ENCODE measurements at places on chromosomes 12 and 14. TPM values are rescaled to one million over a fixed set of nuclear protein-coding genes. Genes with fewer than 3 reads are reported as not detected.

DNA sequence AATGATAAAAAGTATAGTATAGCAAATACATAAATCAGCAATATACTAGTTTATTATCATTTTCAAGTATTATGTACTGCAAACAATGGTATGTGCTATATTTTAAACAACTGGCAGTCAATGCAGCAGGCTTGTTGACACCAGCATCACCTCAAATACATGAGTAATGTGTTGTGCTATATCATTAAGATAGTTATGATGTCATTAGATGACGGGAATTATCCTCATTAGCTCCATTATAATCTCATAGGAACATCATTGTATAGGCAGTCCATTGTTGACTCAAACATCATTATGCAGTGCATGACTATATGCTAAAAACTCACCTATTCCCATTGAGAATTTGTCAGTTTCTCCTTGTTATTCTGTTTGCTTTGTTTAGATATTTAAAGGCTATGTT is 85.4 kb downstream of the PRKD1 start:
- no peak for DNase-seq

GRCh38 chr12:90945070-90945649 is 9.8 kb downstream of the CCER1 start:
- no peak for DNase-seq

- DNase-seq: no peak
These were observed 37.0 kb upstream of the MED13L start for GRCh38 chr12:116314477-116314876.

DNA sequence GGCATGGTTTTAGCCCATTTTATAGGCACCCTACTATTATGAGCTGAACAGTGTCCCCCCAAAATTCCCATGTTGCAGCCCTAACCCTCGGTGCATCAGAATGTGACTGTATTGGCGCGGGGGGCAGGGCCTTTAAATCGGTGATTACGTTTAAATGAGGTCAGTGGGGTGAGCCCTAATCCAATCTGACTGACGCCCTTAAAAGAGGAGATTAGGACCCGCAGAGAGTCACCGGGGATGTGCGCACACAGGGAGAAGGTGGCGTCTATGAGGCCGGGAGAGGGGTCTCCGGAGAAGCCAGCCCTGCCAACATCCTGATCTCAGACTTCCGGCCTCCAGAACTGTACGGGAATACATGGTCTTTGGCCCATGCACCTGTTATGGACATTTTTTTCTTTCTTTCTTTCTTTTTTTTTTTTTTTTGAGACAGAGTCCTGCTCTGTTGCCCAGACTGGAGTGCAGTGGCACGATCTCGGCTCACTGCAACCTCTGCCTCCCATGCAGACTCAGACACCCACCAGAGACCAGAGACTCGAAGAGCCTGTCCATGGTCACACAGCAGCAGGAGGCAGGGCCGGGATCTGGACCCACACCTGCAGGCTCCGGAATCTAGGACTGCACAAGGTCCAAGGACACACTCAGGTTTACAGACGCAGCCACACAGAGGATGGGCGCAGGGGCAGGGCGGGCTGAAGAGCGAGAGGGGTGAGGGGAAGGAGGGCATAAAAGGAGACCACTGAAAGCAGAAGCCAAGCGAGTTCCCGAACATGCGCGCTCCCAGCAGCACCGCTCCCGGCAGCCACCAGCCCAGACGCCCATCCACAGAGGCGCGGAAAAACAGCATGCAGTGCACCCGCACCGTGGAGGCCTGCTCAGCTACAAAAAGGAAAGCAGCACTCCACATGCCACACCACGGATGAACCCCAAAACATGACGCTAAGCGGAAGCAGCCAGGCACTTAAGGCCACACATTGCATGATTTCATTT is 19.0 kb downstream of the SCARB1 start:
- DNase-seq: no peak

ATXN2 gene
- 20.0 TPM for total RNA-seq

DNA sequence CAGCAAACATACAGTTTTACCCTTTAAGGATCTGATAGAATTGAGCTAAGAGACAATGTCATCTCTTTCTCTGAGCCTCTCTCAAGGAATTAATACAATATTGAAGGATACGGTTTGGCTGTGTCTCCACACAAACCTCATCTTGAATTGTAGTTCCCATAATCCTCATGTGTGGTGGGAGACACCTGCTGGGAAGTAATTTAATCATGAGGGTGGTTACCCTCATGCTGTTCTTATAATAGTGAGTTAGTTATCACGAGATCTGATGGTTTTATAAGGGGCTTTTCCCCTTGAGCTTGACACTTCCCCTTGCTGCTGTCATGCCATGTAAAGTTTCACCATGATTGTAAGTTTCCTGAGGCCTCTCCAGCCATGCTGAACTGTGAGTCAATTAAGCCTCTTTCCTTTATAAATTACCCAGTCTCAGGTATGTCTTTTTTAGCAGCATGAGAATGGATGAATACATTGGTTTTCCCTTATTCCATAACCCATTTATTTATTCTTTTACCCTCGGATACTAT is 47.6 kb downstream of the TMEM30B start:
- no peak for DNase-seq

LRIG3 gene
- 69.8 TPM for total RNA-seq

COCH gene
- 0.18 TPM for total RNA-seq

DNA sequence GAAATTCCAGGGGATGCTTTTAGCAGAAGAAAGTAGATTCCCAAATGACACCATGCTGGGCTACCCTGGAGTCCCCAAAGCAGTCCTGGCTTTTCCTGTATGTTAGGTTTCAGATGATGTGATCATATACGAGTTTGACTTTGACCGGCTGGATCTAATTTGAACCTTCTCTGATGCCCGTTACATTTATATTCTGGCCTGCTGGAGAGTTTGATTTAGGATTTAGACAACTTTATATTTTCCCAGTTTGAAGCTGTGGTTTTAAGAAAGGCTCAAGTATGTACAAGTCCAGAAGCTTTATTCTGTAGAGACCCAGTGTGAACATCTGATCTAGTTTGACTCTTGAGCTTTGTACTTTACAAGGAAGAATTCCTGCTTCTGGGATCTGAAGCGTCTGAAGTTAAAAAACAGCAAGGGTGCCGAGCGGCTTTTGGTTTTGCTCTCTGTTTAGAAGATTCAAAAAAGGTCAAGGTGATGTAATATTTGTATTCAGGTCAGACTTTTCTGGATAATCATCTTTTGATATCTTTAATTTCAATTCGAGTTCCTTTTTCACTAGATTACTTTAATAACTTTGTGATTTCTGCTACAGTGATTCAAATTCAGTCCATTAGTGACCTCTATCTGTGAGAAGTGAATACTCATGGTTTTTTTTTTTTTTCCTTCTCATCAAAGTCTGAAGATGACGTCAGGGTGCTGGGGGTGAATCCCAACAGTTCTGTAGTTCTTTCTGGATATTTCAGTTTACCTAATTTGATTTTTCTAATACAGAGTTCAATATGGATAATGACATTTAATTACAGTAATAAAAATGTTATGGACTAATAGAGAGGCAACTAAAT is 6.3 kb downstream of the FLRT2 start:
- DNase-seq: no peak

ANKRD33 gene
- 0.20 TPM for total RNA-seq
